SW 1271 (cell line): ENCODE measurements at places on chromosomes 5 and 9.

DNA sequence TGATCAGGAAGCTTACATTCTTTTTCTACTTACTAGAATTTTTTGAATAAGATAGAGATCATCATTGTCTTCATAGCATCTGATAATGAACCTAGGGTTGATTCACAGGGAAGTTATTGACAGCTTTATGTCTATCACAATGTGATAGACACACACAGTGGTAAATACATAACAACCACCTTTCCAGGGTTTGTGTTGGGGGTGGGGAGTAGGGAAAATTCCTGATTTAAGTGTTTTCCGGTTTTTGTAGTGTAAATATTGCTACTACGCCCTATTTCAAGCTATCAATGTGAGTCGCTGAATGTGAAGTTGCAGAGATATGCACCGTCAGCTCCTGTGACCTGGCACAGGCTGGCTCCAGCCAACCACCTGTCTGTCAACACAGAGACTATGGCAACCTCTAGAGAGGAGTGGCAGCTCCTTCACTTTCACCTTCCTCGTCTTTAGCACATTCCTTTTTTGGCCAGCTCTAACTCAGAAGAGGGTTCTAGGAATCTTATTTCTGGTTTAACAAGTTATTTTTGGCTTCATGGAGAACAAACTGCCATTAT lies 224.9 kb downstream of the MAT2B start:
- DNase-seq, result no peak

- no peak for DNase-seq
Observed at GRCh38 chr9:13939701-13940490, 374.0 kb downstream of the NFIB start.

DNA sequence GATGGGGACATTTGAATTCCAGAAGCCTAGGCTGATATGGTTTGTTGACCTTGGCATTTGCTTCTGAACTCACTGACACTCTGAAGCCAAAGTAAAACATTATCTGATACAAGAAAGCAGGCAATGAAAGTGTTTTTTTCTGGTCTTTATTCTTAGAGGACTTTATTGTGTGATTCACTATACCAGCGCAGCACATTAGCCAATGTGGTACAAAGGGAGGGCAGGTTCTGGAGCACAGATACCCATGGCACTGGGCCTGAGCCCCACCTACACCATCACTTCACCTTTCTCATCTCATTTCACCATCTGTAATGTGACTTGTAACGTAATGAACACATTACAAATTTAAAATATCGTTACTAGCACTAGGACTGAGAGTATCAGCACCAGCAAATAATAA lies 89.7 kb upstream of the ZNF366 start:
- DNase-seq, result no peak

DNA sequence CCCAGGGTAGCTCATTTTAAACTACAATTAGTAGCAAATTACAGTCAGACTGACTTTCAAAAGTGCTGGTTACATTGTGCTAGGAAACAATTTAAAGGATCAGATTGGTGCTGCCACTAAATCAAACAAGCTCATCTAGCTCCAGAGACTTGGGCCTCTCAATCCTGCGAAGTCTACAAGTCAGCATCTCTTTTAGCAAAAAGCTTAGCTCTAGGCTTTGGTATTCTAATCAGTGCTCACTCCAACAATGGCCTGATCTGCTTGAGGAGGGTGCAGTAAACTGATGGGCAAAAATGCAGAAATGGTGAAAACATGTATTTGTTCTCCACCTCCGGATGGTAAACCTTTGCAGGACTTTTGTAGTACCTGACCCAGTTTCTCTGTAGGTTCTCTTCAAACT lies 47.0 kb upstream of the SEMA6A start:
- no peak for DNase-seq

DNA sequence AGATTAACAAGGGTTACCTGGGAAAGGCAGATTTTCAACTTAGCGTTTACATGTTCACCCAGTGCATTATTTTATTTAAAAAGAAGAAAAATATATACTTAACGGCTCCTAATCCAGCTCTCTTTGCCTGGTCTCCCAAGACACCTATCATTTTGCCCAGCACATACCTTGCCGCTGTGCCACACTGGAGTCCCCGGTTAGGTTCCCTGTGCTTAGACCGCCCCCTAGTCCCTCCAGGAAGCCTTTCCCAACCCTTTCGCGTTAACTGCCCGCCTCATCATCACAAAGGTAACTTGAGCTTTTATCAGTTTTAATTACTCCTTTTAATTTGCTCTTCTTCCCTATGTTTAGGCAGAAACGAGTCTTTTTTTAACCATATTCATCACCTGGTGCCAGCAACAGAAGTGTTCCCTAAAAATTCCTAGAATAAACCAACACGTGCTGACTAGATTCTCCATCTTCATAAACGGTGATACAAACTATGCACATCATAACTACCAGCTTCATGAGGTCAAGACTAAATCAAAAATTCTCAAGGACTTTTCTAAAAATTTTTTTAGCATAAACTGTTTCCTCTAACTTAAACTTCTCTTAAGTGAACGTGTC lies 19.7 kb downstream of the DNAJA1 start:
- no peak for DNase-seq

GRCh38 chr5:108531367-108532128 lies 149.7 kb upstream of the FBXL17 start:
- DNase-seq, result no peak

DNA sequence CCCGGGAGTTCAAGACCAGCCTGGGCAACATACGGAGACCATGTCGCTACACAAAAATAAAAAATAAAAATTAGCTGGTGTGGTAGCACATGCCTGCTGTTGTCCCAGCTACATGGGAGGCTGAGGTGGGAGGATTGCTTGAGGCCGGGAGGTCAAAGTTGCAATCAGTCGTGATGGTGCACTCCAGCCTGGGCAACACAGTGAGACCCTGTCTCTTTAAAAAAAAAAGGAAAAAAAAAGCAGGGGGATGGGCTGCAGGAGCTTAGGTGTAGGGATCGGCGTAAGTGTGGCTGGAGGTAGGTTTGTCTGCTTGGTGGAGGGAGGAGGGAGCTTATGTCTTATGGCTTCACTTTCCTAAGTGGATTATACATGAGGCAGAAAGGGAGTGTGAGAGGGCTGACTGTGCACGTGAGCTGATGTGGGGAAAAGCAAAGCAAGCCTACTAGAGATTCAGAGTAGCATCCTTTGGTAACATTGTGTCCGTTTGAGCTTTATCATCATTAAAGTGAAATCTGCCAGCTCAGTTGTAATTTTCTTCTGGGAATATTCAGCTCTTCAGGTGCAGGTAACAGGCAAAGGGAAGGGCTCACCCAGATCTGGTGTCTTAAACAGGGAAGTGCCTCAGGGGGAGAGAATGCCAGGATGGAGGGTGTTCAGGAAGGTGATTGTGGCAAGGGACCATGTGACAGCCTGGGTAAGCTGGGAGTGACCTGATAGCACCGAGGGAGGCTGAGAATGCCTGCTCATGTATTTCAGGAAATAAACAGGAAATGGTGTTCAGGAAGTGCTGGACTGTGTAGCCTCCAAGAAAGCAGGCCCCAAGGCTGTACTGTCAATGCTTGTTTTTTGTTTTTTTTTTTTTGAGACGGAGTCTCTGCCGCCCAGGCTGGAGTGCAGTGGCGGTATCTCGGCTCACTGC lies 17.6 kb upstream of the SETX start:
- no peak for DNase-seq

GRCh38 chr5:171457208-171457981 lies 37.9 kb downstream of the FGF18 start:
- no peak for DNase-seq

GRCh38 chr9:98453589-98454311 lies 198.3 kb upstream of the TBC1D2 start:
- DNase-seq, result no peak

GRCh38 chr5:102623329-102624065 lies 124.7 kb upstream of the SLCO6A1 start:
- DNase-seq, result no peak

GRCh38 chr9:98993570-98993945 lies 49.9 kb downstream of the COL15A1 start:
- DNase-seq, result no peak

- DNase-seq, result no peak
Observed at GRCh38 chr5:108311682-108312081, 70.2 kb downstream of the FBXL17 start.

GRCh38 chr9:99818500-99818899 lies 3.2 kb upstream of the NR4A3 start:
- DNase-seq, result no peak

DNA sequence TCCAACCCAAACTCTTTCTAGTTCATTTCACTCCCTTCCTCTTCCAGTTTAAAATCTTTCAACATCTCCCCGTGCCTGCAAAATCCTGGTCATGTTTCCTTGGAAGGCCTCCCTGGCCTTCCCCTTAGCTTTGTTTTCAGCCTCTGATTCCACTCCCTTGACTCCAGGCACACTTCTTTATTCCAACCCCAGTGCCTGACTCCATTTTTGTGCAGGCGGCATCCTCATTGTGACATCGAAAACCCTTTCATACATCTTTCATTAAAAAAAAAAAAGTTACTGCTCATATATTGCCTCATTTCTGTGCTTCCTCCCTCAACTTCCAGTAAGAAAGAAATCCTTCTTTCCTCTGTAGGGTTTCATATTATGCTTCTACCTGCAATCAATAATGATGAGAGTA lies 7.1 kb upstream of the TNFSF8 start:
- no peak for DNase-seq

GRCh38 chr9:95793924-95794828 lies 81.3 kb upstream of the ERCC6L2 start:
- DNase-seq, result no peak

DNA sequence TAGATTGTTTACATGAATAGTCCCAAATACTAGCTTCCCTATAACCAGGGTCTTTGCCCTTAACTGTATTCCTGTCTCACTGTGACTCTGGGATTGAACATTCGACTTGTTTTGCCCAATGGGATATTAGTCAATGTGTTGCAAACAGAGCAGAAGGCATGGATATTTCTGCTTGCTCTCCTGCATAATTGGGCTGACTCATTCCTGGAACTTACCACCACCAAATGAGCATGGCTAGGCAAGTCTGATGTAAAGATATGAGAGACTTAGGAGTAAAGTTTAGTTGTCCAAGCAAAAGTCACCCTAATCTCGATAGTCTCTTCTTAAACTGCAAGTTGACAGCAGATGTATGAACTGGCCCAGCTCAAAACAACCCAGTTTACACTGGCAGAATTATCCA lies 273.5 kb upstream of the CCNG1 start:
- no peak for DNase-seq

GRCh38 chr5:159697530-159697929 lies 218.8 kb upstream of the ADRA1B start:
- DNase-seq, result no peak
